Dermis blood vessel endothelial cell (primary cell): ENCODE measurements at places on chromosomes 2 and 18. TPM values are rescaled to one million over a fixed set of nuclear protein-coding genes. Genes with fewer than 3 reads are reported as not detected.
A peak's percentile ranks its signal among the peaks of the same experiment; 100 is the strongest.

The PCARE gene
- under 0.01 TPM in 1 of 2 replicates, not detected in the other for total RNA-seq

The IL1RN gene
- under 0.01 TPM in 1 of 2 replicates, not detected in the other for total RNA-seq

The UPP2 gene
- total RNA-seq = not detected in 2 replicates

The ATG9A gene
- 46.5 and 75.4 TPM in 2 replicates for total RNA-seq

The AFF3 gene
- 0.05 TPM in 1 of 2 replicates, not detected in the other for total RNA-seq

The ZNF519 gene
- total RNA-seq = 2.6 and 5.4 TPM in 2 replicates

The INHA gene
- not detected in 2 replicates for total RNA-seq

The KIAA2012 gene
- not detected in 2 replicates for total RNA-seq

The NUP35 gene
- 13.8 and 20.1 TPM in 2 replicates for total RNA-seq

DNA sequence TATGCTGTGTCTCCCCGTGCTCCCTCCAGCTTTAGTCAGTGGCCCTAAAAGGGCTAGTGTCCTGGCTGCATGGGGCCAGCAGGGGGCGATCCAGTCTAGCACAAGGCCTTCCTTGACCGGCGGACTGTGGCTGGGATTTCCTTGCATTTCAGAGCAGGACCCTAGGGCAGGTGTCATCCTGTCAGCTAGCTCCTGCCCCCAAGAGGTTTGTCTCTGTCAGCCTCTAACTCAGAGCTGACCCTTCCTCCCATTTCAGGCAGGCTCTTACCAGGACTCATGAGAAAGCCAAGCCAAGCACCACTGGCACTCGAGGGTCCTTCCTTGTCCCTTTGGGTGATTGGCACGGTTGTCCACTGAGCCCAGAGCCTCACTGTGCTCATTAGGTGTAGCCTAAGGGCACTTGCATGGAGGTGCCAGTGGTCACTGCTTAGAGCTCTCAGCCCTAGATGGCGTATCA, 140.3 kb downstream of the RPIA start:
- DNase-seq = peak; percentile 57

GRCh38 chr2:222290736-222291484, 7.9 kb downstream of the PAX3 start:
- no peak for DNase-seq

GRCh38 chr2:80288576-80288975, 16.0 kb downstream of the LRRTM1 start:
- no peak for DNase-seq

- no peak for DNase-seq
These were observed 52.8 kb upstream of the TMEM182 start for GRCh38 chr2:102708847-102709559.

DNA sequence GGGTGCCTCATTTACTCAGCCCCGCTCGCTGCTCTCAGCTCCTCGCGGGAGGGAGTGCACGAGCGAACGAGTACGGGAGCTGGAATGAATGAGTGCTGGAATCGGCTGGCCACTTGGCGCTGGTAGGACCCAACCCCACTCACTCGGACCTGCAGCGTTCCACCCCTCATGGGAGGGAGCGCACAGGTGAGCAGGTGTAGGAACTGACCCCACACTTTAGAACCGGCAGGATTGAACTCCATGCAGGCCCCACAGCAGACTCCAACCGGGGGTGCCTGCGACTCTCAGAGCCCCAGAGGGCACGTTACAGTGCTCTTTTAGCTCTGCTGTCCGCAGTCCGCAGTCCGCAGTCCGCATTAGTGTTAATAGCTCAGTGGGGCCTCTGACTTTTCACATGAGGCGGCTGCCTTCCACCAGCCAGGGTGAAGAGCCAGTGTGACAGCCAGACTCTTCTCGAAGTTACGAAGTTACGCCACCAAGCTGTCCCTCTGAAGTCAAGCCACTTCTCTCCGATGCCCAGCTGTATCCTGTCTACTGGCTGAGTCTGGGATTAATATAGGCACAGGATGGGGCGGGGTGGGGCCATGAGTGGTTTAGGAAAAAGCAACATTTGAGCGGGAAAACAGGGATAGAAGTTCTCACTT, 102.7 kb upstream of the ARHGAP15 start:
- DNase-seq = peak; percentile 5

DNA sequence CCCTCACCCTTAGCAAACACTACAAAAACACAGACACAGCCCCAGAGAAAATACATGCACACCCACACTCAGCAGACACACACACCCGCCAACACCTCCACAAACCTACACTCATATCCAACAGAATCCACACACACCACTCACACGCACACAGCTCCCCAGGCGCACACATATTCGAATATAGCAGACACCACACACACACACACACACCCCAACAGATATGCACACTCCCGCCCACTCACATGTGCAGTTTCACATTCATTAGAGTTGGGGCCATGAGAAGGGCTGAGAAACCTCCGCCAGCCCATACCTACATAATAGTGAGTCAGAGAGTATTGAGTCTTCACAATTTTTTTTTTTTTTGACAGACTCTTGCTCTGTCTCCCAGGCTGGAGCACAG, 29.4 kb upstream of the NOTO start:
- no peak for DNase-seq

DNA sequence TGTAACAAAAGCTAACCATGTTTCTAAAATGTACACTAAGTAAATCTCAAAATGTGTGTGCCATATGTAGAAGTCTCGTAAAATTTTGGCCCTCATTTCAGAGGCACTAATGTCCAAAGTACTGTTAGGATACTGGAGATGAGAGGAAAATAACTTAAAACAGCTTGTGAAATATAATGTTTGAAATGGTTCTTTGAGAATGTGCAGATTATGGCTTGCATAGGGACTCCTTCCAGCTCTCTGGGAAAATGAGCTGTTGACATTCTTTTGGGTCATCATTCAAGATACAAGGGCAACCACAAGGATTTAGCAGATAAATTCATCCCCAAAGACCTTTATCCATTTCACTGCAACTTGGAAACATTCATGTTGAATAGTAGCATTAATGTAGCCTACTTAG, 38.1 kb upstream of the OTX1 start:
- DNase-seq = no peak

DNA sequence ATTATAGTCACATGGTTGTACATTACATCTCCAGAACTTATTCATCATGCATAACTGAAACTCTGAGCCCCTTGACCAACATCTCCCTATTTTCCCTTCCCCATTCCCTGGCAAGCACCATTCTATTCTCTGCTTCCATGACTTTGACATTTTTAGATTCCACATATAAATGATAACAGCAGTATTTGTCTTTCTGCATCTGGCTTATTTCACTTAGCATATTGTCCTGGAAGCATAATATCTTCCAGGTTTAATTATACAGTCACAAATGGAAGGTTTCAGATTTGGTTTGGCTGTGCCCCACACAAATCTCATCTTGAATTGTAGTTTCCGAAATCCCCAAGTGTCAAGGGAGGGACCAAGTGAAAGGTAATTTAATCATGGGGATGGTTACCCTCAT, 626.9 kb upstream of the PKDCC start:
- no peak for DNase-seq

DNA sequence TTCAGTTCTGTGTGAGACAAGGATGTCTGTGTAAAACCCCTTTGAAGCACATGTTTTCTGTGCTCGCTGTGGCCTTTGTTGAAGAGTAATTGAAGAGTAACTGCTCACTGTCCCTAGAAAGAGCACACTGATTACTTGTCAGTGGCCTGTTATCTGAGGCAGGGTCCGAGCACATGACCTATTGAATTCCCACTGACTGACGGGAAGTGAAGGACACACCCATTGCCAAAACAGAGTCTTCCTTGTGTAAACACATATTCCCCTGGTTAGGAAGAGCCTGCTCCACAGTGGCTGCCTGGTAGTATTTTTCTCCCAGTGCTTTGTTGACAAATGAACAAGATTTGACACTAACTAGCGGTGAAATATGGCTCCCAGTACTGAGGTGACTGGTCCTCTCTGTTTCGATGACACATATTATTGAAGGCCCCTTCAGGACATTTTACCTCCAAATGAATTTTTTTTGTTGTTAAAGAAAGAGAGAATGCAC, 148.5 kb upstream of the GYPC start:
- DNase-seq = no peak

DNA sequence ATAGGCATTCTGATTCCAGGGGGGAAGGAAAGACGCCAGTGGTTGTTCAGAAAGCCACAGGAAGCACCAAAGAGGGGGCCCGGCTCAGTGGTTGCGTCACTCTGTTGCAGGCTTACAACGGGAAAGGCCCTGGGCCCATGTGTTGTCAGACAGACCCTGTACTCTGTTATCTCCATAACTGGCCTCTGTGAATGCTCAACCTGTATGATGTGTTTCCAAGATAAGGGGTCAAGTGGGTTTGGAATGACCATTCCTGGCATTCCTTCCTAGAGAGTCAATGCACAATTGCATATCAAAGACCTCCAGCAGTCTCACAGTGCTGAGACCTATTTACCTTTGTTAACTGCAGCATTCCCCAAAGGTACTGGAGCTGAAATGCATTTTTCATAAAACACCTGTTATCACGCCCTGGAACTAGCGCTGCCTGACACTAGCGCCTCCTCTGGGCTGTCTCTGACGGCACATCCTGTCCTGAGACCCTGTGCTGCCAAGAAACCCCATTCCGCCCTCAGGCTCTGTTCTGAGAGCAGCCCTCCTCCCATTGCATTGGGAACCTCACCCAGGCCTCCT, 13.2 kb upstream of the LRRFIP1 start:
- peak; percentile 91 for DNase-seq

- DNase-seq = peak; percentile 11
These were observed 44.0 kb downstream of the CPO start for GRCh38 chr2:206983161-206983859.

- peak; percentile 60 for DNase-seq
These were observed 126.4 kb upstream of the HAAO start for GRCh38 chr2:42918671-42919318.

DNA sequence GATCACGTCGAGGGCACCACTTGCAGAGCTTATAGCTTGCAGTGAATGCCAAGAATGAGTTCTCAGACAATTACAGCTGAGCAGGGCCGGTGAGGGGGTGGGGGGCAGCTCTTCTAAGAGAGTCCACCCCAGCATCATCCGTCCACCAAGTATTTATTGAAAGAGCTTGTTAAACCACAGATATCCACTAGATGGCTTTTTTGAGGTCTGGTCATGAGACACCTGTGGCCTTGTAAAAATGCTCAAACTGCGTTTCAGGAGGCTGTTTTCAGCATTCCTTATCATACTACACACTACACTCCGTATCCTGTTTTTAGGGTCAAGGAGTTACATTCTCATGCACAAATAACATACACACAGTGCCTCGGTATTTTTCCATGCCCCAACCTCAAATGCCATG, 51.5 kb downstream of the DNAJC10 start:
- peak; percentile 61 for DNase-seq

DNA sequence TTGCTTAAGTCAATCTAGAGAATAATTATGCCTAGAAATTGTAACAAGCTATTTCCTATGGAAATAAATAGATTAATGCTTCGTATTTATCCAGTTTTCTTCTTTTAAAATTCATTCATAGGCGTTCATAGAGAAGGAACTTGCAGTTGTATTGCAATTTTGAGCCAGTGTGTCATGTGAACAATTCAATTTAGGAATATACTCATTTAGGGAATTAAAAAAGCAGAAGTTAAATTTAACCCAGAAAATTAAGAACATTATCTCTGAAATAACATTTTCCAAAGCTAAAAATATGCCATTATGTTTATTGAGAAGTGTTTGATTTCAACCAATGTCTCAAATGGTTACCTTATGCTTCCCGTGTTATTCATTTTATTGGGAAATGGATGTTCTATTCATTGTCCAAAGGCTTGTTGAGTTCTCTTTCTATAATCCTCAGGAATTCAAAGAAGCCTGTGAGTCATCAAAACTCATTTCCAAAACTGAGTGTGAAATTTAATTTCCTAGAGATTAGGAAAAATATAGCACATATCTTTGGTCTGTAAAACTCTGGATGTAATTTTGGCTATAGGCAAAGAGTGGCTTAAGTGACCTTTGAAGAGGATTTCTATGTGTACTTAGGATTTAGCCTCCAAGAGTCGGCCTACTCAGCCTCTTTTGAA, 99.7 kb downstream of the SLC8A1 start:
- no peak for DNase-seq

GRCh38 chr2:52402128-52402527, 1365.5 kb upstream of the CHAC2 start:
- DNase-seq = no peak

GRCh38 chr2:153299217-153299616, 179.3 kb downstream of the RPRM start:
- no peak for DNase-seq

GRCh38 chr2:71361631-71362030, 30.0 kb downstream of the ZNF638 start:
- DNase-seq = no peak

GRCh38 chr2:134217351-134217750, 36.5 kb upstream of the MGAT5 start:
- DNase-seq = no peak

DNA sequence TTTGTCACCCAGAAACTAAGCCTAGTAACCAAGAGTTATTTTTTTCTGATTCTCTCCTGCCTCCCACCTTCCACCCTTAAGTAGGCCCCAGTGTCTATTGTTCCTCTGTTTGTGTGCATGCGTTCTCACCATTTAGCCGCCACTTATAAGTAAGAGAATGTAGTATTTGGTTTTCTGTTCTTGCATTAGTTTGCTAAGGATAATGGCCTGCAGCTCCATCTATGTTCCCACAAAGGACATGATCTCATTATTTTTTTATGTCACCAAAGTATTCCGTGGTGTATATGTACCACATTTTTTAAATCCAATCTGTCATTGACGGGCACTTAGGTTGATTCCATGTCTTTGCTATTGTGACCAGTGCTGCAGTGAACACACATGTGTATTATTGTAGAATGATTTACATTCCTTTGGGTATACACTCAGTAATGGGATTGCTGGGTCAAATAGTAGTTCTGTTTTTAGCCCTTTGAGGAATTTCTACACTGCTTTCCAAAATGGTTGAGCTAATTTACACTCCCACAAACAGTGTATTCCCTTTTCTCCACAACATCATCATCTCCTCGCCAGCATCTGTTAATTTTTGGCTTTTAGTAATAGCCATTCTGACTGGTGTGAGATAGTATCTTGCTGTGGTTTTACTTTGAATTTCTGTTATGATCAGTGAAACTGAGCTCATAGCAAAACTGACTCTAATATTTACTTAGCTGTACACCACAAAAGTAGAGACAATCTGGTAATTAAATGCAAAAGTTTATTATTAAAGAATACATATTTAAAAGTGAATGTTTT, 660.1 kb upstream of the SLC8A1 start:
- no peak for DNase-seq

DNA sequence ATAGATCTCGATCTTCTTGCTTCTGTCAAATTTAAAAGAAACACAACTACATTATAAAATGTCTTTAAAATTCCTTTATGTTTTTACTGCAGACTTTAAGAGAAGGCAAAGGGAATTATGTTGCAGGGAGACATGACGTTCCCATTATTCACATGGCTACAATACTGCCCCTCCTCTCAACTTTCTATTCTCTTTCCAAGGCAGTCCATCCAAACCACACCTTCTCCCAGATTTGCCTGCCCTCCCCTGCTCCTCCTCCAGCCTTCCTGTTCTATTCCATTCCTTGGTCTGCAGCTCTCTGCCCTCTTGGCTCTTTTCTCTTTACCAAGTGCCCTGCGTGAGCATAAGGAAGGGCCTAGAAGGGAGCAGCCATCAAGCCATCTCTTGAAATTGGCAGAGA, 61.3 kb downstream of the NABP1 start:
- DNase-seq = no peak
